ENCODE measurements at places on chromosomes 12 and 14.

GRCh38 chr12:96258104-96258961 lies 64.2 kb downstream of the ELK3 start:
- peak; percentile 88 for DNase-seq

GRCh38 chr14:68247274-68247673 lies 427.7 kb downstream of the RAD51B start:
- no peak for DNase-seq

DNA sequence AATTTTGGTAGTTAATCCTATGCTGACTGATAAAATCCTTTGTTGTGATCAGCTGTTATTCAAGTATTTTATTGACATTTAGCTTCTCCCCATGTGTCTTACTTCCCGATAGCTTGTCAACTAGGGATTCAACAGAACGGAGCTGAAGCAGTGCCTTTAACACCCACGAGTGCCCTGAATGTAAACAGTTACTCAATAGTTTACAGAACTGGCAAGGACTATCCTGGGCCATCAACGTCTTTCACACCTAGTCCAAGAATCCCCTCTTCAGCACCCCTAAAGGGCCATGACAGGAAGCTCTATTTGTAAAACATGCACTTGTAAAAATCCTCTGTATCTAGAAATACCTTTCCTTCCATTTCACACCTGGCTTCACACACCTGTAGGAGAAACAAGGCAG lies 45.3 kb downstream of the SETD3 start:
- DNase-seq, result no peak

GRCh38 chr12:40033242-40033630 lies 72.6 kb downstream of the SLC2A13 start:
- no peak for DNase-seq

- no peak for DNase-seq
These were observed 187.6 kb upstream of the ALG10 start for GRCh38 chr12:33834672-33835071.

All from NB4 (cell line).